ENCODE measurements at places on chromosomes 6 and 20.

- DNase-seq = peak; percentile 38
Measured at GRCh38 chr20:25148181-25148981, 47.1 kb upstream of the ENTPD6 start.

DNA sequence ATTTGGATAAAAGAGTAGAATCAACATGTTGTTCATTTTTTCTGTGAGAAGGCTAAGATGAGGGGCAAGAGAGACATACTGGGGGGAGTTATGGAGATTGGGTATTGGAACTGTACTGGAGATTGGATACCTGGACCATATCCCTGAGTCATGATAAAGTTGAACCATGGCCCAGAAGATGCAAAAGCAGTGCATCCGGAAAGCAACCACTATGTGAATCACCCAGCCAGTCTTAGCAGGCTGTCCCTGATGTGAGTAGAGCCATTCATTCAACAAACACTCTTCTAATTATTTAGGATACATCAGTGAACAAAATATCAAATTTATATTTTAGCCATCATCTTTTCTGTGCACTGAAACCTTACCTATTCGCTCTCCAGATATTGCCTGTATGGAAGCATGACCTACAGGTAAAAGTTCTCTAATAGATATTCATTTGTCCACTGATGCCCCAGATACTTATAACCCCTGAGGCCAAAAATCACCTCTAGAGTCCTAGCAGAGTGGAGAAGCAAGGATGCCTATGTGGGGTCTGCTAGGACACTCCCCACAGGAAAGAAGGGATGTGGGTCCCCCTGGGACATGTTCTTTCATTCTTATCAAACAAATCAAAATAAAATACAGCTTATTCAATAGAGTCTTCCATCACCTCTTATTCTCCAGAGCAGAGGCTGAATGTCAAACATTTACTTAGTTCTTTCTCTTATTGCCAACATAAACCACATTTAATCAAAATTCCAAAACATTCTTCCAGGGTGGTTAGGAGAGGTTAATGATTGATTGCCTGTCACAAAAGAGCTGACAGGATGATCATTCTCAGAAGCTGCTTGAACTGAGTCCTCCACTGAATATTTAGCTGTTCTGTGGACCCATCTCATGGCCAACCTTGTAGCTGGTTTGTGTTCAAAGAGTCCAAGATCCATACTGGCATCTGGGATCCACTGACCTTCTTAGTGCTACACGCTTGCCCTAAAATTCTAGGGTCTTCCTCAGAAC is 37.0 kb upstream of the PKHD1 start:
- DNase-seq = no peak

DNA sequence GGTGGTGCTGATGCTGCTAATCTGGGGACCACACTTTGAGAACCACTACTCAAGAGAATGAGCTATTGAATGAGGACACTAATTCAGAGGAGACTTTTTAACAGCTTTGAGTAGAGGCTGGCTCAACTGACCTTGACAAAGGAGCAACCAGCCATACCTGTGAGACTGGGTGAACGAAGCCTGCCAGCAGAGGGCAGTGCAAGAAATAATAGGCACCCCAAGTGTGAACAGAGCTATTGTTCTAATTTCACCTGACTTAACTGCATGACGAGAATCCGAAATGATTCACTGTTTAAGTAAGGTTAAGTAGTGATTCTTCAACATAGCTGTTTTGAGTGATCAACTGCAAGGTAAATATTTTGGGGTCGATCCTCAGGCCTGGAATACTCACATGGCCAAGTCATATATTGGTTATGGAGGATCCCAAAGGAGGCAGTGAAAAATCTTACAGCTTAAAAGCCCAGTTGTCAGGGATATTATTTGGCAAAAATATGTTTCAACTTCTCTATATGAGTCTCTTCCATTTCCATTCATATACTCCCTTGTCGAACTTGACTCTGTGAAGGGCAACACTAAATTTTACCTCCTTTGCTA is 550.5 kb upstream of the MARCKS start:
- DNase-seq = no peak

- DNase-seq = no peak
Measured at GRCh38 chr20:7742479-7742878, 197.8 kb downstream of the HAO1 start.

- DNase-seq = no peak
Measured at GRCh38 chr20:59028812-59029211, 3.3 kb downstream of the ATP5F1E start.

DNA sequence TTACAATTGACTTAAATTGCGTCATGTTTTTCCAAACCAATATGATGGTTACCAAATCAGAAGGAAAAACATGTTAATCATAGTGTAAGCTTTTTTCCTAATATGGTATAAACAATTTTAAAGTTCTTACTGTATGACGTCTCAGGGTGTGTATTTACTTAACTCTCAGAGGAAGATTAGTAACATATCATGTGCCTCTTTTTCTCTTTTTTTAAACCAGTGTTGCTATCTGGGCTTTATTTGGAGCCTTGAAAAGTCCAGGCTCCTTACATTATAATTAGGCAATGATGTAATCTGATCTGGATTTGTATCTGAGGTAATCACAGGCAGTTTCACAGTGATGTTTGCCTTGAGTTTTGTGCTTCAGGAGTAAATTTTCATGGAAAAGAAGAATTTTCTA is 20.4 kb upstream of the RAB23 start:
- no peak for DNase-seq

DNA sequence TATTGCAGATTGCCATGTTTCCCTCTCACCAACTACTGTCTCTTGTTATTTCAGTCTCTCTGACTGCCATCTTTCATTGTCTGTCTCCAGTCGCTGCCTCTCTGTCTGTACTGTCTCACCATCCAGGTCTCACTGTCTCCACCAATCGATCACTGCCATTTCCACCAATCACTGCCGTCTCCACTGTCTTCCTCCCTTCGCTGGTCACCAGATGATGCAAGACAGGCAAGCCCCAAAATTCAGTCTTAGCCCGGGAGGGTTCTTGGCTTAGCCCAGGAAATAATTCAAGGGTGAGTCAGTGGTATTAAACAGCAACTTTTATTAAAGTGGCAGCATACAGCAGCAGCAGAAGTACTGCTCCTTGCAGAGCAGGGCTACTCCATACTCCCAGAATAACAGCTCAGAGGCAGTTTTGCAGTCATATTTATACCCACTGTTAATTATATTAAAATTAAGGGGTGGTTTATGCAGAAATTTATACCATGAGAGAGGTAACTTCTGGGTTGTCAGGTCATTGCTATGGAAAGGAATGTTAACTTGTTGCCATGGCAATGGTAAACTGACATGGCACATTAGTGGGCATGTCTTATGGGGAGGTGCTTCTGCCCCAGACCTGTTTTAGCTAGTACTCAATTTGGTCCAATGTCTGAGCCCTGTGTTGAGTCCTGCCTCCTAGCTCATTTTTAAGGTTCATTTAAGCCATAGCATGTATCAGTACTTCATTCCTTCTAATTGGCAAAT is 23.0 kb upstream of the ECHDC1 start:
- no peak for DNase-seq

DNA sequence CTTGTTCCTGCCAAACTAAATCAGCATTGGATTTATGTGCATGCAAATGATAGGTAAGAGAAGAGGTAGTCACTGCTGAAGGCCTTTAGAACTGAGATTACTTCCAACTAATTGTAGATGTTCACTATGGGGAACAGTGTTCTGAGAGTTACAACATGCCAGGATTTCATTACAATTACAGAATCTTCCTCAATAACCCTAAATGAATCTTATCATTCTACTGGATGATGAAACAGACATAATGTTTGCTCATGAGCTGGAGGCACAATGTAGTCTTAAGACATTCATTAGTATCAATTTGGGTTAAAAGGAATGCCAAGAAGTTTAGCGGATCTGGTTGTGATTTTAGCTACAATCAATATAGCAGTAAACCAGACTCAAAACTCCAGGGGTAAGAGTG is 248.9 kb upstream of the THEMIS start:
- no peak for DNase-seq

GRCh38 chr20:58747211-58747610 is 54.6 kb downstream of the NPEPL1 start:
- DNase-seq = no peak

DNA sequence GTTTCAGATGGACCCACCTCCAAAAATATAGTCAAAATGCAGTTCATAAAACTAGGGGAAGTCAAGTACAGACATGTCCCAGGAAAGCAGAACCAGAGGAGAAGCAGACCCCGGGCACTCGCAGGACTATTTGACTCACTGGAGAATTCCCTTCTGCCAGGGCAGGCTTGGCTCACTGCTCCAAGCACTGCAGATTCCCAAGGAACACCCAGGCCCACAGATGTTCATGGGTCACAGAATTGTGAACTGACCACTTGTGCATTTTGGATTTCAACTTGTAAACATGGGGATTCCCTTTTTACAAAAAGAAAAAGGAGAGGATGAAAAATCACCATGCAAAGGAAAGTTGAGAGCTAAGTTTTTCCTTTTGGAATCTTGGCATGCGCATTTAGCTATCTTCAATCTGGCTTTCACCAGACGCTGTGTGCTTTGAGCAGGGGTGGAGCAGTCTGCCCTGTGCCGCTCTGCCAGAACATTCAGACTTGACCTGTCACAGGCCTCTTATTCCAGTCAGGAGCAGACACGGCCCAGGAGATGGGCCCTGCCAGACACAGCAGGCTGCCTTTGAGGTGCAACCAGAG is 237.5 kb upstream of the TAB2 start:
- no peak for DNase-seq

GRCh38 chr6:30071081-30071818 is 4.3 kb downstream of the PPP1R11 start:
- no peak for DNase-seq

DNA sequence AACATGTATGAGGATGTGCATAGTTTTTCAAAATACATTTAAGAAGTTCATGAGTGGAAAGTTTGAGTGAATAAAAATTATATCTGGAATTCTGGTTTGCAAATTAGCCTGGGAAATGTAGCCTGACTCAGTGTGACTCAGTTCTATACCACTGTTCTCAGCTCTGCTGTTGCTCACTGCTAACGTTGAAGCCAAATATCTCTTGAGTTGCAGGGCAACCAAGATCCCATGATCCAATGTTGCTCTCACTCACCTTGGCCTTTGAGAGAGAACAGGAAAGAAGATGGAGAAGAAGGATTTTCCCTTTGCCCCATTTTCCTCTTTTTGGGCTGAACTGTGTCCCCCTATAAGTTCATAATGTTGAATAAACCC is 28.9 kb downstream of the PSMB9 start:
- DNase-seq = no peak

GRCh38 chr6:83518816-83519480 is 6.6 kb downstream of the PRSS35 start:
- DNase-seq = no peak

DNA sequence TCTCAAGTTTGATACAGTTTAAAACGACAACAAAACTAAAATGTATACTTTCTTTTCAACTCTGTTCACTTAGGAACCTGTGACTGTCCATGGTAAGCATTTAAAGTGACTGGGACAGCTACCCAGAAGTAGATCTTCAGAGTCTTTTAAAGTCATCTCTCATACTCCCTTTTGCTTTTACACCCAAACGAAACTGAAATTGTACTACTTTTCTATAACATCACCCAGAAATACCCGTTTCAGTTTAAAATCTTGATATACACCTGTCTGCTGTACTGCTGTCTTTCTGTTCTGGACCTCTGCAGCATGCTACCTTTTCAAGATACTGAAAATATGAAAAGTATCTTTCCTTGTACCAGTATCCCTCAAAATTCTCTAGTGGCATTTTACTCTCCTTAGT is 170.4 kb upstream of the THEMIS start:
- DNase-seq = no peak

GRCh38 chr20:46786566-46786965 is 77.1 kb downstream of the SLC2A10 start:
- no peak for DNase-seq

GRCh38 chr6:169921217-169921616 is 169.8 kb downstream of the ERMARD start:
- no peak for DNase-seq

- no peak for DNase-seq
Measured at GRCh38 chr6:44441091-44441855, 53.8 kb downstream of the CDC5L start.

GRCh38 chr6:340991-341827 is 48.9 kb downstream of the DUSP22 start:
- DNase-seq = no peak

DNA sequence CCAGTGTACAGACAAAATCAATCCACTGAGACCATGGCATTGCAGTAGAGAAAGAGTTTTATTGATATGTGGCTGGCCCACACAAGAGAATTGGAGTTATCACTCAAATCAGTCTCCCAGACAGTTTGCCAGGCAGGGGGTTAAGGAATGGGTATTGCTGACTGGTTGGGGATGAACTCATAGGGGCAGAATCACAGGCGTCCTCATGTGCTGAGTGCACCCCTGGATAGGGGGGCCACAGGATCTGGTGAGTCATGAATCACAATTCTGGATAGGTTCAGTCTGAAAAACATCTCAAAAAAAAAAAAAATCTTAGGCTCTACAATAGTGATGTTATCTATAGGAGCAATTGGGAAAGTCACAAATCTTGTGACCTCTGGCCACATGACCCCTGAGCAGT is 29.5 kb upstream of the ILRUN start:
- no peak for DNase-seq

DNA sequence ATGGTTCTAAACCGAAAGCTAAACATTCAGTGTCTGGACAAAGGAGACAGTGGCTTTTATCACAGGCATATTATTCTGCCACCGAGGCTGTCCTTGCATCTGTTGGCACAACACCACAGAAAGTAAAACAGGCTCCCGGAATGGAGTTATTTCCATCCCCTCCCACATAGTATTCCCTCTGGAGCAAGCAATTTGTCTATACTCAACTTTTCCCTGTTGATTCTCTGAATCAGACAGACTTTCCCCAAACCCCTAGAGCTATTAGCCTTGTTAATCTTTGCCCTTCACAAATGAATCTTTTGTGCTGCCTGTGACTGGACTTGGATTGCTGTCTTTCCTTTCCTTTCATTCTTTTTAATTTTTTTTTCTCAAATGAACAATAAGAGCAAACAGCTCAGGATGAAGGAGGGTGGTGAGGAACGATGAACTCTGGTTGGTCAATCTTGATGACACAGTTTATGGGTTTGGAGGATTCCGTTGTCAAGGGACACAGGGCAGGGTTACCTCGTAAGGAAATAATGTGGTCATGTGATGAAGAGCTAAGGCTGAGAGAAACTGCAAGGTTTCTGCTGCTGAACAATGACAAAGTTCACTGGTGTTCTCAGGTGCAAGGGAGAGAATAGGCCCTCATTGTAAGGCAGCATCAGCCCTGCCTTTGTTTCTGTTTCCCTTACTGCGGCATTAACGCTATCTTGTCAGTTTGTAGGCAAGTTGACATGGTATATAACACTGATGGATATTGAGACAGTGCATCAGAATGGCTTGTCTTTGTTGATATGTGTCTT is 275.0 kb upstream of the BMP2 start:
- DNase-seq = no peak
